ENCODE measurements at places on chromosomes 13 and 19.
A peak's percentile ranks its signal among the peaks of the same experiment; 100 is the strongest.

GRCh38 chr13:108987944-108988343 lies 358.5 kb downstream of the MYO16 start:
- DNase-seq = no peak

GRCh38 chr13:45492538-45492937 lies 27.8 kb downstream of the COG3 start:
- DNase-seq = no peak

DNA sequence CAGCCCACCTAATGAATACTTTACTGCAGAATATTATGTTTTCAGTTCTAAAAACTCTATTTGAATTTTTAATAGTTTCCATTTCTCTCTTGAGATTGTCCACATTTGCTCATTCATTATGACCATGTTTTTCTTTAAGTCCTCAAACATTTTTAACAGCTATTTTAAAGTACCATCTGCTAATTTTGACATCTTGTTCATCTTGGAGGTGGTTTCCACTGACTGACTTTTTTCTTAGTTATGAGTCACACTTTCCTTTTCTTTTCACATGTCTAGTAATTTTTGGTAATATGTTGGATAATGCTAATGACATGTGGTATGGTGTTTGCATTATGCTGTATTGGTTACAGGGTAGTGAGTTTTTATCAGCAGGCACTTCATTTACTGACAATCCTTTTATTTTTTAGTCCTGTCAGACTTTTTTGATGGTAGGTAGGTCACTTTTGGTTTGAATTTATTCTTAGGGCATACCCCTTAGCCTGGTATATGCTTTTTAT lies 15.4 kb upstream of the ESD start:
- no peak for DNase-seq

- DNase-seq = no peak
Measured at GRCh38 chr13:102707467-102707866, 12.6 kb upstream of the METTL21C start.

- no peak for DNase-seq
Measured at GRCh38 chr19:58212336-58213074, 16.2 kb upstream of the ZNF544 start.

GRCh38 chr19:38233740-38234251 lies 9.8 kb upstream of the DPF1 start:
- peak; percentile 38 for DNase-seq

GRCh38 chr13:28204043-28204442 lies 65.7 kb downstream of the PAN3 start:
- no peak for DNase-seq

DNA sequence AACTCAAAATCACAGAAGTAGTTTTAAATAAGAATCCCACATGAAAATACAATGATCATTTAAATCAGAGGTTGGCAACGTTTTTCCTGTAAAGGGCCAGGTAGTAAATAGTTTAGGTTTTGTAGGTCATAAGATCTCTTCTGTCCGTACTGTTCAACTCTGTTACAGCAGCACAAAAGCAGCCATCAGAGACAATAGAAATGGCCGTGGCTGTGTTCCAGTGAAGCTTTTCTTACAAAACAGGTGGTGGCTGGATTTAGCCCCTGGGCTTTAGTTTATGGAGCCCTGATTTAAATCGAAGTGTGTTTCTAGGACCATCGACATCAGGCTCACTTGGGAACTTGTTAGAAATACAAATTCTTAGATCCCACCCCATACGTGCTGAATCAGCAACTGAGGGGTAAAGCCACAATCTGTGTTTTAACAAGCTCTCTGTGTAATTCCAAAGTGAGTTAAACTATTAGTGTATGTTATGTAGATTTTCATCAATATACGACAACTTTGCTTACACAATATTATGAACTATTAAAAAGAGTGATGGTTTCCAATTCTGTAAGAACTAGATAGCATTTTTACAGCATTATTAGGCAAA lies 54.8 kb upstream of the MIR17HG start:
- DNase-seq = no peak

DNA sequence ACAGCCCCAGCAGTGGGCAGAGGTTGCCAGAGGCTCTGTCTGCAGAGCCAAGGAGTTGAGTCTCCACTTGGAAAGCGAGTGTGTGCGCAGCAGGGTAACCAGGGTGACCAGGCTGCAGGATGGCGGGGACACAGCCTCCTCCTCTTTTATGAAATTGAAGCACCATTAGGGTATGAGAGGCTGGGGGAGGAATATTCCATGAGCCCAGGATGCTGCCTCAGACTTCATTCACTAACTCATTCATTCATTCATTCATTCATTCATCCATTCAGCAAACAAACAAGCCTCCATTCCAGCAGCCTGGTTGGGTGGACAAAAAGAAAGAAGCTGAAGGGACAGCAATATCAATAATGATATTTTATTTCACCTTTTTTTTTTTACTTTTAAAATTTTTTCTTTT lies 6.6 kb upstream of the LMTK3 start:
- DNase-seq = no peak

DNA sequence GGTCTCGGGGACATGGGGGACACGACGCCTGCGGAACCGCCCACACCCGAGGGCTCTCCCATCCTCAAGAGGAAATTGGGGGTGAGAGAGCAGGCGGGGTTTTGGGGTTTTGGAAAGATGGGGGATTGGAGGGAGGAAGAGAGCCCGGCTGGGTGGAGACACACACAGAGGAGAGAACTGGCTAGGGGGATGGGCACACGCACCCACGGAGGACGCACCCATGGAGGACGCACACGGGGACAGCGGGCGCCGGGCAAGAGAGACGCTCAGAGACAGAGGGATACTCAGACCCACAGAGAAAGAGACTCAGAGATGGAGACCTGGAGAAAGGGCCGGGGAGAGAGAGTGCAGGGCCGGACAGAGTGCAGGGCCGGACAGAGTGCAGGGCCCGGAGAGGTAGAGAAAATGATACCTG lies 52.1 kb downstream of the MAP4K1 start:
- no peak for DNase-seq

- DNase-seq = no peak
Measured at GRCh38 chr13:90999401-90999800, 348.1 kb upstream of the MIR17HG start.

- no peak for DNase-seq
Measured at GRCh38 chr13:33089311-33089710, 73.1 kb downstream of the KL start.

DNA sequence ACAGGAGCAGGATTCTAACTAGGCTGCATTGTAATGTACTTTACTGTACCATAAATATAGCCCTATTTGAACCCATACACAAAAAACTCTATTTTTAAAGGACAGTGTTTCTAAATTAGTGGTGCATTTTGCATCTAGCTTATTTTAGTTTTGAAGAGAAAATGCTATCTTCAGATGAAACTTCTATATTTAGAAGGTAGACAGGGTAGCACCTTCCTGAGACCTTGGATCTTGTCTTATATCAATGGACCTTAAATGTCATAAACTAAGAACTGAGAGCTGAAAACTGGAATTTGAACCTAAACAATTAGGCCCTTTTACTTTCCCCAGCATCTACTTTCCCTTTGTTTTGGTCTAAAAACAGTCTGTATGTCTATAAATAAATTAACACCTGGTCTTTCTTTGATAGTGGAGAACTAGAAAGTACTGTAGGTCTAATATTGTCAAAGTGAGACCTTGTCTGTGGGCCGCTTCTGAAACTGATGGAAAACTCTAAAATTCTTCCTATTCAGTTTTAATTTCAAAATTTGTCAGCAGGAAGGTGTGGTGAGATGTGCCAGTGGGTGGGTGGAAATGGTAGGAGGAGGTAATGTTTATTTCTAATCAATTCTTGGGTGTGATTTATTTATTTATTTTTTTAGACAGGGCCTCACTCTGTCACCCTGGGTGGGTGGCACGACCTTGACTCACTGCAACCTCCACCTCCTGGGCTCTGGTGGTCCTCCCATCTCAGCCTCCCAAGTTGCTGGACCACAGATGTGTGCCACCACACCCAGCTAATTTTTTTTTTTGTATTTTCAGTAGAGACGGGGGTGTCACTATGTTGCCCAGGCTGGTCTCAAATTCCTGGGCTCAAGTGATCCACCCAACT lies 10.1 kb downstream of the COG3 start:
- no peak for DNase-seq

DNA sequence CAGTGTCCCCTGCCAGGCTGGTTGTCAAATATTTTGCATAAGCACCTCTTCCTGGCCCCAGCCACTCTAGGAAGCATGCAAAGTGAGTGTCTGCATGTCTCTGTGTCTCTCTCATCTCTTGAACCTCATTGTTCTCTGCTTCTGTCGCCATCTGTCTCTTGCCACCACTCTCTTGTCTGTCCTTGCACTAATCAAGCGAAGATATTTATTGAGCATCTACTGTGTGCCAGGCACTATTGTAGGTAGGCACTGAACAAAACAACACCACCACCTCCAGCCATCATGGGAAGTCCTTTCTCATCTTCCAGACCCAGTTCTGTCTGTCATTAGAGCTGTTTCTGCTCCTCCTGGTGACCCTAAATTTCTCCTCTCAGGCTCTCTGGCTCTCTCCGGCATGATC lies 52.0 kb upstream of the SHKBP1 start:
- DNase-seq = no peak

DNA sequence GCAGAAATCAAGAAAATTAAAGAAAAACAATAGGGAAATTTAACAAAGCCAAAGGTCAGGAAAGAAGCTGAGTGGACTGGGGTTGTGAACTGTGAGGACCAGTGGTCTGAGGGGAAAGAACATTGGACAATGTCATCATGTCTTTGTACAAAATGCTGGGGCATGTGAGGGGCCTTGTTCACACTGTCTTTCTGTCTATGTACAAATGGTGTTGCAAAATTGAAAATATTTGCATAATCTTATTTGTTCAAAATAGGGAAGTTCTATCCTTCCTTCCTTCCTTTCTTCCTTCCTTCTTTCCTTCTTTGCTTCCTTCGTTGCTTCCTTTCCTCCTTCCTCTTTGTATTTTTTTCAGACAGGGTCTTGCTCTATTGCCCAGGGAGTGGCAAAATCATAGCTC lies 79.2 kb upstream of the SCEL start:
- no peak for DNase-seq

DNA sequence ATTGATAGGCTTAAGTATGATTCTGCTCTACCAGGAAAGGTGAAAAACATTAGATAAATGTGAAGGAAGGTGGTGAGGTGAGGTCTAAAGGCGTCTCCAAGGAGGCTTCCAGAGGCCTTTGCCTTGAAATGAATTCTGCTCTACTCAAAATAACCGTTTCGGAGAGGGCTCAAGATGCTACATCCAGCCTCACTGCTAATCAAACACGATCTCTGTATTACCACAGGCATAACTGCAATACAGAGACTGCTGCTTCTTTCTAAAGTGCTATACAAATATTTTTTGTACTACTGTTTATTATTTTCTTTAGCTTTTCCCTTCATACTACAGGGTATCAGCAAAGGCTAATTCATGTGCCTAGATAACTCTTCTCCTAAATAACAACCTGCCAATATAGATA lies 16.8 kb downstream of the MBNL2 start:
- DNase-seq = no peak

GRCh38 chr13:62210951-62211350 lies 795.3 kb upstream of the PCDH20 start:
- DNase-seq = no peak

DNA sequence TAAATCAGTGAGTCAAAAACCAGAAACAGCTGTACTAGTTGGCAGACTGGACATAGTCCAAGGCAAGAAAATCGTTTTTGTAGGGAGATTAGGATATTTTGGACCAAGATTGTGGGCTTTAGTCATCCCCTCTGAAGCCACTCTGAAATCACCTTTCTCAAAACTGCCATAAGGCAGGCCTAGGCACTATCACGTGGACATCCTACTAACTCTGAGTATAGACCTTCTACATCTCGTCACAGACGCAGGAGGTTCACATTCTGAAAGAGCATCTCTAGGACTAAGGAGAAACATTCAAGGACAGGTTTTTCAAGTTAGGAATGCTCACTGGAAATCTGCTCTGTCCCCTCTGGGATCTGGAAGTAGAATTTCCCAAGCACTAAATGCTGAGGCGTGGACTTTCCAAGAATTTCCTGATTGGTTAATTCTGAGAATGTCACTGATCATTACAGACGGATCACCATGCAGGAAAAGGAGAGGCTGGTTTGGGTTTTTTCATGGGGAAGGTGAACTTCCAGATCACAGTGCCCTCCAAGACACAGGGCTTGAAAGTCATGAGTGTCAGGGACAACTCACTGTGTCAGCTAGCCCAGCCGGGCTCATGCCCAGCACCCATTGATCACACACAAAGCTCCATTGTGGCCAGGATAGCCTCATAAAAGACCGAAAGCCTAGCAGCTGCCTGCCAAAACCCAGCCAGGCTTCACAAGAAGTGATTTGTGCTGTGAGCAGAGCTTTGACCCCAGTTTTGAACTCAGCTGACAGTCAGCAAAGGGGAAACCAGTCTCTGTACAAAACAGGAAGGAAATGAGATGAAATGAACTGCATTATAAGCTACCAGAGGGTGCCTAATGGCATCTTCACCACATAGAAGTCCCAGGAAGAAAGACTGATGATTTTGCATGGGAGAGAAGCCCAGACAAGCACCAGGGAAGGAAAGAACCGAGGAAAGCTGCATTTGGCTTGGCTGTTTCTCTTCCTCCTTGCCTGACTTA lies 2.7 kb upstream of the RUBCNL start:
- peak; percentile 83 for DNase-seq

GRCh38 chr13:47656651-47657050 lies 344.4 kb downstream of the SUCLA2 start:
- no peak for DNase-seq

DNA sequence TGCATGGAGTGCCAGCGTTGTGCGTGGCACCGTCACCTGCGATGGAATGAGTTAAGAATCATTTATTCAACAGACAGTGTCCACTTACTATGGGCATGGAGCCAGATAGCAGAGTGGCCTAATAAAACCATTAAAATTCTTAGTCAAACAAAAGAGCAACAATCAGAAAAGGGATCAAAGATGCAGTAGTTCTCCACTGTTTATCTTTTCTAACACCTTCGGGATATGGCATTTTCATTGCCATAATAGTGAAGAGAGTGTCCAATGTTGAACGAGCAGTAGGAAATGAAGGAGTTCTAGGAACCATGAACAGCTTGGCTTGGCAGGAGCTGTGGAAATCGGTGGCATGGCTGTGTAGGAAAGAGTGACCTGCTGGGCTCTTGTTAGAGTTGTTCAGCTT lies 2.0 kb downstream of the TNFSF11 start:
- DNase-seq = no peak

All from Jurkat, Clone E6-1 (cell line).